ENCODE measurements at places on chromosomes 6 and 20.
A peak's percentile ranks its signal among the peaks of the same experiment; 100 is the strongest.

DNA sequence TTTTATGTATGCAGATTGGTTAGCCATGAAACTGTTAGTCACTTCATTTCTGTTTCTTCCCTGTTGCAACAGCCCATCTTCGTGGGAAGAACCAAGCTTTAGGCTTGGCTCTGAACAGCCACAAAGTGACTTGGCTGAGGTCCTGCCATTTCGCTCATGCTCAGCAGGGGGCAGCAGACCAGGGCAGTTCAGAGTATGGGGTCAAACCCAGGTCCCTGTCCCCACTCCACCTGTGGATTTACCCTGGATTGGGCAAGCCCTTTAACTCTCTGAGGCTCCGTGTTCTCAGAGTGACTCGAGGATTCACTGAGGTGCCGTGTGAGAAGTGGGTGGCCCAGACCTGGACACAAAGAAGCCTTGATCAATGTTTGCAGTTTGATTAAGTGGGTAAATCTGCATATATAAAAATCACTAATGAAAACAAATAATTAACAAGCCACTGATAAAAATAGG, 19.8 kb upstream of the MAP1LC3A start:
- peak; percentile 42 for DNase-seq

GRCh38 chr6:30749554-30750378, 5.4 kb upstream of the IER3 start:
- no peak for DNase-seq

DNA sequence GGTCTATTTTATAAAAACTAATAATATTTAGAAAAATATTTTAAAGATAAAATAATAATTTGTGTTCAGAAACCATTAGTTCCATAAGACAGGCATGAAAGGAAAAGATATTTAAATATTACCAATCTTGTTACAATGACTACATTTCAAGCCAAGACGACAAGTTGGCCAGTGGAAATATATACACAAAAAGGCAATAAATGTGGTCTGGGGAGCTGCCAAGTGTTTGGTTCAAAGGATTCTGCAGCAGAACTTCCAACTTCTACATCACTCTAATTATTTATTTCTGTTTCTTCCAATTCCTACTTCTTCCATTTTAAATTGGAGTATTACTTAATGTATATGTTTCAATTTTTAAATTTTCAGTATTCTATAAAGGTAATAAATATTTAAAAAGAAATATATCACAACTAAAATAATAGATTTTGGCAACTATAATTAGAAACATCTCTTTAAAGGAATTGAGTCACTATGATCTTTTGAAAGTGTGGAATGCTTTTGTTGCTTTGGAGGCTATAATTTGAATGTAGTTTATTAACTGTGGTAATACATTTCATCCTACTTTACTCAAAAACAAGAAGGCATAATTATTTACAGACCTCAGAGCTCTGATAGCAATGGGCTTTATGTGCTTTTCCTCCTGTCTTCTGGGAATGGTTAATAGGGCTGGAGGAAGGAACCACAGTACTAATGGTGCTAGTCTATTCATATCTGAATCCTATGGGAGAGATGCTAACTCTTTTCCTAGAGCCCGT, 129.7 kb upstream of the FAM184A start:
- no peak for DNase-seq

DNA sequence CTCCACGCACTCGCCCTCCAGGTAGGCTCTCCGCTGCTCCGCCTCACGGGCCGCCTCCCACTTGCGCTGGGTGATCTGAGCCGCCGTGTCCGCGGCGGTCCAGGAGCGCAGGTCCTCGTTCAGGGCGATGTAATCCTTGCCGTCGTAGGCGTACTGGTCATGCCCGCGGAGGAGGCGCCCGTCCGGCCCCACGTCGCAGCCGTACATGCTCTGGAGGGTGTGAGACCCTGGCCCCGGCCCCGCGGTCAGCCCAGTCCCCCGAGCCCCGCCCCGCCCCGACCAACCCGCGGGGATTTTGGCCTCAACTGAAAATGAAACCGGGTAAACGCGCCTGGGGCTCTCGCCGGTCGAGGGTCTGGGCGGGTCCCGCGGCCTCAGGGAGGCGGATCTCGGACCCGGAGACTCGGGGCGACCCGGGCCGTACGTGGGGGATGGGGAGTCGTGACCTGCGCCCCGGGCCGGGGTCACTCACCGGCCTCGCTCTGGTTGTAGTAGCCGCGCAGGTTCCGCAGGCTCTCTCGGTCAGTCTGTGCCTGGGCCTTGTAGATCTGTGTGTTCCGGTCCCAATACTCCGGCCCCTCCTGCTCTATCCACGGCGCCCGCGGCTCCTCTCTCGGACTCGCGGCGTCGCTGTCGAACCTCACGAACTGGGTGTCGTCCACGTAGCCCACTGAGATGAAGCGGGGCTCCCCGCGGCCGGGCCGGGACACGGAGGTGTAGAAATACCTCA, 598 bp downstream of the HLA-B start:
- no peak for DNase-seq

DNA sequence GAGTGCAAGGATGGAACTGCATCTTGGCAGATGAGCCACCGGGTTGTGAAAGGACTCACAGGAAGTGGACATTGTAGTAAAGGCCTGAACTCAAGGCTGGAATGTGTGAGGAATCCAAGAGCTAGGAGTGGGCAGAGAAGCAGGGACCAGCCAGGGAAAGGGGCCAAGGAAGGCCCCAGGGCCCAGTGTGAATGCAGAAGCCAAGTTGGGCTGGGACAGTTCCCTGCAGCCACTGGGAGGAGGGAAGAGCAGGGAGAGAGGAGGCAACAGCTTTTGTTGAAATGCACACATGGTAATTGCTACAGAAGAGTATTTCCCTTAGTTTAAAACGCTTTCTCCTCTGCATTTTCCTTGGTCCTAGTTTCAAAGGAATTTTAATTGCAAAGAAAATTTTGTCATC, 34.6 kb downstream of the CDH22 start:
- DNase-seq, result no peak

GRCh38 chr6:132495604-132496079, 17.3 kb downstream of the STX7 start:
- DNase-seq, result no peak

- DNase-seq, result no peak
These were observed 76.7 kb downstream of the PREP start for GRCh38 chr6:105326216-105326615.

GRCh38 chr6:162863821-162864220, 136.0 kb downstream of the PACRG start:
- DNase-seq, result no peak

- no peak for DNase-seq
These were observed 138.0 kb upstream of the ARID1B start for GRCh38 chr6:156639009-156639721.

DNA sequence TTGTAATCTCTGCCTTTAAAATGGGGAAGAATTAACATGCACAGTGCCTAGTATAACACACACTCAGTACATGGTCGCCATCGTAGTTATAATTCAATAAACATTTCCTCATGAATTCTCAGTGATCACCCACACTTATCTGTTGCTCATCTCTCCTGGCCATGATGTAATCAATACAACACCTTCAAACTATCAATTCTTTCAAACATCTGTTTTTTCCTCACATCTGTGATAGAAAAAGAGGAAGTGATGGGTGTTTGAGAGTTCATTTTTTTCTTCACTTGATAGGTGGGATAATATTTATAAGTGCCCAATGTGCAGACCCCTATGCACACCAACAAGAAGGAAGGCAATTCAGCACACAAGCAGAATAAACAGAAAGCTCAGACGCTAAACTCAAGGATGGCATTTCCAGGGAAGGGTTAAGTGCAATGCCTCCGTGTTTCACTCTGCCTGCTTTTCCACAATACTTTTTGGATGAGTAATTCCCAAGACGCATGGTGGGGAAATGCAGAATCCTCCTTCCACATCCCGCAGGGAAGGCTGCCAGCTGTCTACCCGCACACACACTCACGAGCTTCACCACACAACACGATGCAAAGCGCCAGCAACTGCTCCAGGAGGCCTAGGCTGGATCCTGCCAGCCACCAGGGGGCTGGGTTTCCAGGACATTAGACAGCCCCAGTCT, 100.3 kb downstream of the GMPR start:
- peak; percentile 82 for DNase-seq

DNA sequence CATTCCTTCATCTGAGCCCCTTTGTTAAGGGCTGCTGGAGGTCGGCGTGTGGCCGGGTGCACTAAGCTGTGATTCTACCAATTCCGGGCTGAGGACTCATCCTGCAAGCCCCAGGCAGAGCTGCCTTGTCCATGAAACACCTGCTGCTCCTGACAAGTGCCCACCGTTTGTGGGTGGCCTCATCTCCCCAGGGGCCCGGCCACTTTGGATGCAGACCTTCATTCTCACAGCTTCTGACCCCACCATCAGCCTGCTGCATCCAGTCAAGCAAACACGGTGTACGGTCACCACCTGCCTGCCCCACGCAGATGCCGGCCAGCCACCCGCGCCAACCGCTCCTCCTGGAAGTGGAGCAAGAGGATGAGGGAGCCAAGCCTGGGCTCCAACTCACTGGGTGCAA, 382.7 kb downstream of the THBS2 start:
- no peak for DNase-seq

- no peak for DNase-seq
These were observed 53.9 kb upstream of the TAGAP start for GRCh38 chr6:159098636-159099106.
